Activated T-cell treated with anti-CD3 and anti-CD28 coated beads, Interleukin-2, amount 50 U/mL, for 1 hour (primary cell): ENCODE measurements at places on chromosomes 1 and 21.

- DNase-seq = no peak
These were observed 36.4 kb upstream of the FASLG start for GRCh38 chr1:172622541-172622940.

DNA sequence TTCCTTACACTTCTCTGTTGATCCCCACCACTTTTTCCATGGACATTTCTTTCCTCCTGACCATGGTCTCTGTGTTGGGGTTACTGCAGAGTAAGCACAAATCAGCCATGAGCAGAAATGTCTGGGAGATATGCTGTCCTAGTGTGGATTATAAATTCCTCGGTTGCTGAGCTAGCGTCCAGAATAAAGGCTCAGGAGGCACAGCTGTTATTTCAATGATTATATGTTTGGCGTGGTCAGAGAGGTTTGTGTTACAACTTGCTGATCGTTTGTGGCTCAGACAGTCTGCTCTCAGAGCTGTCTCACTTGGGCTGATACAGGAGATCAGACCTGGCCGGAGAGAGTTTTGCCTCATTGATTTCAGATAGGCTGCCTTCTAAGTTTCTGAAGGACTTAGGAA, 37.5 kb upstream of the LAMC2 start:
- DNase-seq = no peak

GRCh38 chr1:17569200-17570139, 30.0 kb downstream of the ARHGEF10L start:
- no peak for DNase-seq

DNA sequence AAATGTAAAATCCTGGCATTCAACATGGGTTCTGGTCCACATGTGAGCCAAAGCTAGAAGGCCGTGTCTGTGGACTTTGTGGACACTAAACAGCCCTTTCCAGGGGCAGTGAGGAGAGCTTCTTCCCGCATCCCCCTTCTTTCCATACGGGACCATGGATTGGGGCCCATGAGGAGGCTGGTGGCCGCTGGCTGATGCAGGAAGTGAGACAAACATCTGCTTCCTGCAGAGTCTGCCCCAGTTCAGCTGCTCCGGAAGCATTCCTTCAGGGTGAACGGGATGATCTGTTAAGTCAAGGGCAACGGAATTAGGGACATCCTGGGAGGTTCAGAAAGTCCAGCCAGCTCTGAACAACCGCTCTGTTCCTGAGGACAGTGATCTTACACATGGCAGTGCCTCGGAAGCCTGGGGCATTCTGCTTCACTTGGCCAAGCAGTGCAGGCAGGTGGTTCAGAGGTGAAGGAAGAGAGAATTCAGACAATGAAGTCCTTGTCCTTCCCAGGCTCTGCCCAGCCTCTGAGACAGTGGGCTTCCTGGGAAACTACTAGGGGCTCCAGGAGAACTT, 1.5 kb downstream of the CA6 start:
- peak; percentile 34 for DNase-seq

- DNase-seq = no peak
These were observed 12.2 kb downstream of the FH start for GRCh38 chr1:241507189-241507863.

- no peak for DNase-seq
These were observed 44.7 kb downstream of the EIF2B3 start for GRCh38 chr1:44941424-44942324.

DNA sequence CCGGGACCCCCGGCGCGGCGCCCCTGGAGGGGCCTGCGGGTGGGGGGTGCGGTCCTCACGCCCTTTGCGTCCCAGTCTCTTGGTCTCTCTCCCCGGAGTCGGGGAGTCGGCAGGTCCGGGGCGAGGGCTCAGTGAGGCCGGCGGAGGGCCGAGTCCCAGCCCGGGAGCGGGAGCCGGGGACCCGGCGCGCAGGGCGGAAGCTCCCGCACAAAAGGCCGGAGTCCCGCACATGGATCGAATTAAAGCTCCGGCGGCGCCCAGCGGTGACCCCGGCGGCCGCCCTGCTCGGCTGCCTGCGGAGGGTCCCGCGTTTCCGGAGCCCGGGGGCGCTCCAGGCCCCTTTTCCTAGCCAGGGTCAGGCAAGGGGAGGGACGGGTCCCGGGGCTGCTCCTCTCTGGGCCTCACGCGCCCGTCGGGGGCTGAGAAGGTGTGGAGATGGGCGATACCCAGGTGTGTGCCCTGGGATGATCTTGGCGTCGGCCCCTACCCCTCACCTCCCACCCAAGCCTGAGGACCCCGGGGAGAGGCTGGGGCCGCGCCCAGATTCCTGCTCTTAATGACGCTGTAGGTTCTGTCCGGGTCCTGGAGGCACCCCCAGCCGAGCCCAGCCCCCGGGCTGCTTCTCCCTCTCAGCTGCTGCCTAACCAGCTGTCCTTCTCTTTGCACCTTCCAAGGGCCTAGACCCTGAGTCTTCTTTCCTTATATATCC, 512 bp downstream of the FBLIM1 start:
- DNase-seq = no peak

GRCh38 chr1:3779265-3779911, 6.8 kb downstream of the SMIM1 start:
- DNase-seq = no peak

DNA sequence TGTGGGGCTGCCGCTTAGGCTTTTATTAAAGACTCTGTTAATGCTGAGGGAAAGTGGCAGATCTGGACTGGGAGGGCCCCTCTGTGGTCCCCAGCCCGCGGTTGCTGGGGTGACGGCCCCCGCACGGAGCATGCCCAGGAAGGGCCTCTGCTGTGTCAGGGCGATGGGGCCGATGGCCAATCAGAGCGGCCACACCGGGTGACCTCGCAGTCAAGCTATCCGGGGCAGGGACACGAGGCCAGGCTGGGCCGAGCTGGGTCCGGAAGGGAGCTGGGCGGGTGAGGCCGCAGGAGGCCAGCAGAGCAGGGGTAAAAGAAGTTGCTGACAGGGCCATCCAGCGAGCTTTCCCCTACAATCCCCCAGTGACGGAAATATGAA, 145.1 kb downstream of the CASZ1 start:
- DNase-seq = no peak

DNA sequence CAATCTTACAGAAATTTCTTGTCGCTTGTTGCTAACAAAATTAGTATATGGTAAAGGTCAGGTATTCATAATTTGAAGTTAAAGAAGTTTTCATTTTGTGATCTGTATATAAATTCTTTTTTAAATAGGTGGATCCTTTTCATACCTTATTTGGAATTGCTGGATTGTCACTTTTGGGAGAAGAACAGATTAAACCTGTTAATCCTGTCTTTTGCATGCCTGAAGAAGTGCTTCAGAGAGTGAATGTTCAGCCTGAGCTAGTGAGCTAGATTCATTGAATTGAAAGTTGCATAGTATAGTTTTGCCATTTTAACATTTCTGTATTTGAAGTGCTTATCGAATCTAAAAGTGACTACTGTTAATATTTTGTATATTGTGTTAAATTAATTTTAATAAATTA, 2.3 kb upstream of the MSH4 start:
- no peak for DNase-seq

- DNase-seq = no peak
These were observed 206.6 kb downstream of the PBX1 start for GRCh38 chr1:164765557-164765956.

GRCh38 chr1:56917356-56917755, 48.5 kb downstream of the C8B start:
- DNase-seq = no peak

GRCh38 chr1:198156745-198157240, at the start of gene NEK7:
NEK7 (plus strand) TSS chr1:198156998; CDS start chr1:198232581, 75,583 bp downstream.
- peak; percentile 74 for DNase-seq

DNA sequence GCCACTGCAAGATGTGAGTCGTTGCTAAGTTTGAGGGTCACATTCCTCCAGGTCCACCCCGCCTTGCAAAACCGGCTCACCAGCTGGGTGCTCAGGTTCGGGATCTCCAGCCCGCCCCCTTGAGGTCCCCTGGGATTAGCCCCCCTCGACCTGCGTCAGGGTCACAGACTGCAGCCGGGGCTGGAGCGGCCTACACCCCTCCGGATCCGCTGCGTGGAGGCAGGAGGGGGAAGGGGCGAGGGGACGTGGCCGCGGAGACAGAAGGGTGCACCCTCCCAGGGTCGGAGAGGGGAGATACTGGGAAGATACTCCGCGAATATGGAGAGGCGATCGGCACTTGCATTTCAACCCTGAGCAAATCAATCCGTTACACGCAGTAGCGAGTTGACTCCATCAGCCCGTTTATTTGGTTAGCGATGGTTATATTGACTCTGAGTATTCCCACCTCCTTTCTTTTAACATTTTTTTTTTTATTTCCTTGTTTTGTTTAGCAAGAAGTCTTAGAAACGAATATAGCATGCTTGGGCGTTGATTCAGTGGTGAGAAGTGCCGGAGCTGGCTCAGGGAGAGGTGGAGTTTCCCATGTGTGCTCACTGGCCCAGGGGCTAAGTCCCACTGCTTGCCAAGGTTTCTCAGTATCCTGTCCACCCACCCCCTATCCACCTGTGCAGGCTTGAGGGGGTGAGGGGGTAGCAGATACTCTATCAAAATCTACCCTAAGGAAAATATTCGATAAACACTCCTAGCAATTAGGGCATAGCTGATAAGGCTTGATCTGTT, 997 bp downstream of the IFNAR2 start:
- DNase-seq = peak; percentile 61
